GM06990 (cell line): ENCODE measurements at places on chromosomes 7 and 10.

- no peak for DNase-seq
Measured at GRCh38 chr10:71981015-71981875, 17.1 kb downstream of the CHST3 start.

DNA sequence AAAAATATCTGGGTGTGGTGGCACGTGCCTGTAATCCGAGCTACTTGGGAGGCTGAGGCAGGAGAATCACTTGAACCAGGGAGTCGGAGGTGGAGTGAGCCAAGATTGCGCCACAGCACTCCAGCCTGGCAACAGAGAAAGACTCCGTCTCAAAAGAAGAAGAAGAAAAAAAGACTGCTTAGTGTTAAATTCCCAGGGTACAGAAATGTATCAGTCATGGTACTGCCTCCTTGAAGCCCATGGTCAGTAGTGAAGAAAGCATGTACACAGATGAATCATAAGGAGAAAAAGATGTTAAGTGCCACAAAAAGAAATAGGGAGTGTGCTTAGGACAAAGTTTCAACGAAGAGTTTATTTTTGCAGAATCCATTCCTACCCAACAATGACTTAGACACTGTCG, 62.5 kb upstream of the KMT2E start:
- DNase-seq = no peak

DNA sequence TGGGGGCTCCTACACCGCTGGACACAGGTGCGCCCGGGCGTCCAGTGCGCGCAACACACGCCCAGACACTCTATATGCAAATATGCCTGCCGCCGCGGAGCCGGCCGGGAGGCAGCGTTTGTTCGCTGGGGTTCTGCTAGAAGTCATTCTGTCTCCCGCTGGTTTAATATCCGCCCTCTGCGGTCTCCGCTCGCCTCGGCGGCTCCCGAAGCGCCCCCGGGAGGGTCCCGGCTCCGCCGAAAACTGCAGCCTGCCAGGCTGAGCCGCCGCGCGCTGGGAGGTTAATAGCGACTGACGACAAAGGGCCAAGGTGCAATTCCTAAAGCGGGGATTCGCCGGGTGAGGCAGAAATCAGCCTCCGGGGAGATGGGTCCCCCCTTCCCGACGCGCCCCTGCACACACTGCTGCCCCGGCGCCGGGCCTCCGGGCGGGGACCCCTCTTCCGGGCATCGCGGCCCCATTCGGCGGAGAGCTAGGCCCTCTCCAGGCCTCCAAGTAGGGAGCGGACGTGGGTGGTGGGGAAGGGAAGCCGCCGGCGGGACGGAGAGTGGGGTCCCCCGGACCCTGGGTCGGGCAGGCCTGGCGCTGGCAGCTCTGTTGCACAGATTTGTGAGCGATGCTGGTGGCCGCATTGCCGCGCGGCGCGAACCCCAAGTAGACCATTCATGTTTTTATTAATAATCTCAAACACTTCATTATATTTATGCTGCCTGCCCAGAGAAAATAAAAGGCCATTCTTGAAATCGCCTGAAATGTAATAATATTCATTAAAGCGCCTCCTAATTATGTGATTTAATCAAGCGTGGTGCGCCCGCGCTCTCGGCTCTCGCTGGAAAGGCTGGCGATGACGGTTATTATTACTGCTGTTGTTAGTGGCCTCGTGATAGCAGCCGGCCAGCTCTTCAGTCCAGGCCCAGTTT, 9.1 kb downstream of the EN2 start:
- DNase-seq = peak; percentile 44

- DNase-seq = no peak
Measured at GRCh38 chr7:32893207-32893524, 1.6 kb upstream of the KBTBD2 start.

DNA sequence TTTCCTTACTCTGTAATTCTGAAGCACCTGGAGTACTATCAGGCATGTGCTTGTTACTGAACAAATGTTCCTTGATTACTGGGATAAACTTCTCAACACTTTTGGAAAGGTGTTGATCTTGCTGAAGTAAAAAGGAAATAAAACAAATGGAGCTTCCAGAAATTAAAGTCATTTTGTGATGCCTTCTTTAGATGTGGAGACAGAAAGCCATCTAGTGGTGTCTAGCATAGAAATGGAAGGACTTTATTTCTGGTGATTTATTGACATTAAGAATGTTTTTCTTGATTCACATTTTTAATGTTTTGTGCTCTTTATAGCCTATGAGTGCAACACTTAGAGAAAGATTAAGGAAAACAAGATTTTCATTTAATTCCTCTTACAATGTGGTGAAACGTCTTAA, 1.4 kb downstream of the SFR1 start:
- no peak for DNase-seq

GRCh38 chr10:124259139-124259825, 159.4 kb downstream of the OAT start:
- no peak for DNase-seq

GRCh38 chr7:4882169-4883032, 1.1 kb downstream of the RADIL start:
- no peak for DNase-seq

DNA sequence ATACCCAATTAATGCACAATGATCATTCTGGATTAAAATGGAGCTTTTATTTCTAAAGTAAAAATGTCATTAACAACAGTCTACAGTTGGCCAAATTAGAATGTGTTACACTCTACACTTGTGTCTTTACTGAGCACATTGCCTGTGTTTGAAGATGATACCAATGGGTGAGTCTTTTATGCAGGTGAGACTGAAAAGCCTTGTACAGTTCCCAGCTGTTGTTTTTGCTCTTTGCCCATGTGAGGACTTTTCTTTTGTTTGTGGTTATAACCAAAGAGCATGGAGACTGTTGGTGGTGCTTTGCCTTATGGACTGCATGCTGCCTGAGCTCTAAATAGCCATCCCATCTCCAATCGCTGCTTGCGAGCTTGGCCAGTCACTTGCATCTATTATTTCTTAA, 264.5 kb downstream of the GATA3 start:
- no peak for DNase-seq

- DNase-seq = no peak
Measured at GRCh38 chr10:105398202-105398601, 757.1 kb downstream of the SORCS3 start.

GRCh38 chr10:14569274-14570060, 205.2 kb downstream of the FAM107B start:
- DNase-seq = no peak

DNA sequence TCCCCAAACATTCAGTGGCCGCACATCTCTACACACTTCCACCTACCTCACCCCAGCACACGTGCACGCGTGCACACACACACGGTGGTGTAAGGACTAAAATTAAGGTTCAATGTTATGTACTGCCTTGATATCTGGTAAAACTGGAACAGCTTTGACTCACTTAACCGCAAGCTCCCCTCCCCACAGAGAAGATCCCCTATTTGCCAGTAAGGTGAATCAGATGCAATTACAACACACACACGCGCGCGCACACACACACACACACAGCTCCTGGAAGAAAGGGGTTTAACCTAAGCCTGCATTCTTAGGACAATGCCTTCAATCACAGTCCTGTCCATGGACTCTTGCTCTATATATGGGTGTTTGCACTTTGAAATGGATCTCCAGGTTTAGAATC, 25.5 kb upstream of the VPS41 start:
- no peak for DNase-seq

DNA sequence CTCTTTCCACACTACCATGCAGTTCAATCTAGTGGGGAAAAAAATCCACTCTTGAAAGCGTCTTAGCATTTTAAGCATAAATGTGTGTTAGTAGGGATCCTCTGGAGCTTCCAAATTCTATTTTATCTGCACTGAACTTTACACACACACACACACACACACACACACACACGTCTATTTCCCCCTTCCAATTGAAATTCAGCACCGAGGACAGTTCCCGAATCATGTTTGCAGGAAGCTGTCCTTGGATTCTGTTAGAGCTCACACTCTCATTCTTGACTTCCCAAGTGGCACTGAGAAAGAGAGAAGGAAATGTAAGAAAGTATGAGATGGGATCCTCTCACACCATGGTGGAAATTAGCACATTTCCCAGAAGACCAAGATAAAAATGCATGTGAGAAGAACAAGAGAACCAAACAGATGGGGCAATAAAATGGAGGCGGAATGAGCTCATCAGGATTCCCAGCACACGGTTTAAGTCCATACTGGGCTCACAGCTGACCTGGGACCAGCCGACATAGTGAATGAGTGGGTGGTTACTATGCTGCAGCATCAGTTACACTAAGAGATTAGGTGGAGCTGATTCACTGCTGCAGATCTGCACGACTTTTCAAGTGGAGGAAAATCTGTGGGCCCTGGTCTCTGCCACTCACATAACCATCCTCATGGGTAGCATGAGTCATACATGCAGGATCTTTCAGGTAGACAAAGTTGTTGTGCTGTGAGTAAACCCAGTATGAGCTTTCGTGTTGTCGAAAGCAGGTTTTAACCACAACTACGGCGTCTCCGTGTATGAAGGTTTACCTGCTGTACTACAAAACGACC, 3.3 kb upstream of the NPTX2 start:
- DNase-seq = no peak

DNA sequence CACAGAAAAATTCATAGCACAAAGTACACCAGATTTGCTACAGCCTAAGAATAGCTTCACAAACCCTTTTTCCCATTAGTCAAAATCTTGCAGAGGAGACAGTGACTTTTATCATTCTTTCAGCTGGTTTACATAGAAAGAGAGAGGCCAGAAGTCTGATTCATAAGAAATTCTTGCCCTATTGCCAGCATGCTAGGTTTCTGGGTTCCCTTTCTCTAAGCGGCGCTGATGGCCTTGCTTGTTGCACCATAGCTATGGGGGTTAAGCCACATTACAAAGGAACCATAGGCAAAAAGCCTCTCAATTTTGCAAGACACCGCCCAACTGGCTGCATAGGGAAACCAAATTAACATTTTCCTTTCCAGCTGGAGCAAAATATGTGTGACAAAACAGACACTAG, 87.4 kb downstream of the ZNF467 start:
- DNase-seq = no peak

GRCh38 chr10:63521416-63522276, 445 bp downstream of the REEP3 start:
- peak; percentile 86 for DNase-seq

DNA sequence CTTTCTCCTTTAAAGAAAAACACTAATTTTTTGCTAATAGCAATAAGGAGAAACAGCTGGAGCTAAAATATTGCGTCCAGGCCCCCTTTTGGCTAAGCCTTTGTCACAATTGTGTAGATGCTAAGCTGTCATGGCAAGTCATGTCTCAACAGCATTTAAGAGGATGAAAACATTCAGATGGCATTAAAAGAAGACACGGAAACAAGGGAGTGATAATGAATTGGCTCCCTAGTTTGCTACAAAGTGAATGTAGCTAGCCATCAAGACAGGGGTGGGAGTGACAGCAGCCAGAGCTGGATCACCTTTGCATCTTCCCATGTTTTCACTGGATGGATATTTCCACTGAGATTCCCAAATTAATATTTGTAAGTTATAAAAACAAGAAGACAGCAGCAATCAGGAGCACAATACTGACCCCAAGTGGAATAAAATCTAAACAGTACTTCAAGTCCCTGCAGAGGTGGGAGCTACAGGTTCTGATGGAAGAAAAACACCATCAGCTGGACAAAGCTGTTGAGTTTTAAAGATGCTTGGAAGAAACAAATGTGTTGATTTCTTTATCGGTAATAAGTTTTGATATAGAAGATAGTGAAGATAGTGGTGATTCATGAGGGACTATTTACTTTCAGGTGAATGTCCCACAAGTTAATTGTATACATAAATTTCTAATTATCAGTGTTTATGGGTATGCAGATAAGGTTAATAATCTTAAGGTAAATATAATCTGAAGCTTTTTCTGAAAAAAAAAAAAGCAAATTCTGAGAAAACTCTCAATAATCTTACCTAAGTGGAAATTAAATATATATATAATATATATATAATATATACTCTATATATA, 129.4 kb downstream of the SLC16A9 start:
- DNase-seq = no peak

DNA sequence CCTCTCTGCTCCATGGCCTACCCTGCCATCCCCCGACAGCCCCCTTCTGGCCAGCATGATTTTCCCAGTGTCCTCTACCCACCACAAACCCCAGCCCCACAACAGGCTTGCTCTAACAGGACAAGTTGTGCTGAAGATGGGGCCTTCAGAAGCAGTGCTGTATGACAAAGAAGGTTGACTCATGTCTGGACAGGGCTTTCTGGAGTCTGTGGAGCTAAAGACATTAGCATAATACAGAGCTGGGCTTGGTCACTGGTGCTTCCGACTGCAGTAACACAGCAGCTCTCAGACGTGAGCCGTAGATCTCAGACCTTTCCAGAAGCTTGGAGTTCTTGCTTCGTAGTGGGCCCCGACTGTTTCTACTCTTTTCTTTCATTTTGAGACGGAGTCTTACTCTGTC, 100.5 kb downstream of the GTF2IRD1 start:
- no peak for DNase-seq

DNA sequence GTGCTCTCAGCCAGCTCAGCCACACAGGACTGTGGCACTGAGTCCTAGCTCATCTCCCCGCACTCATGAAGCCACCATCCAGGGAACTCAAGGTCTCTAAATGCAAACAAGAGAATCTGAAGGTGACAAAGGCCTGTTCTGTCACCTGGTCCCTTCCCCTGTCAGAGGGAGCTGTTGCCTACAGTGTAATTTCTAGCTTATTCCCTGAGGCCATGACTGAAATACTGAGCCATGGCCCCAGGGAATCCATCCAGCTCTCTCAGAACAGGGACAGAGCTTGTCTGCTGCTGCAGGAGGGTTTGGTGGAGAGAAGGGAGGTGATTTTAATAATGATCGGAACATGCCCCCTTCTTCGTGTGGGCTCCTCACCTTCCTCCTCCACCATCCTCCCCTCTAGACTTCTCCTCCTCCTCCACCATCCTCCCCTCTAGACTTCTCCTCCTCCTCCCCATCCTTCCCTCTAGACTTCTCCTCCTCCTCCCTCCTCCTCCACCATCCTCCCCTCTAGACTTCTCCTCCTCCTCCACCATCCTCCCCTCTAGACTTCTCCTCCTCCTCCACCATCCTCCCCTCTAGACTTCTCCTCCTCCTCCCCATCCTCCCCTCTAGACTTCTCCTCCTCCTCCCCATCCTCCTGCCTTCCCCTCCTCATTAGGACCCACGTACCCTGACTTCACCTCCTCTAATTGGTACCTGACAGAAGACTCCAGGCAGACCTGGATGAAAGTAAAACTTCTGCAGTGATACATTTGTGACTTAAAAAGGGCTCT, 338.0 kb upstream of the MKI67 start:
- DNase-seq = no peak
